Cerebellar cortex (tissue), 1 donor: ENCODE measurements at places on chromosomes 5 and 9.

DNA sequence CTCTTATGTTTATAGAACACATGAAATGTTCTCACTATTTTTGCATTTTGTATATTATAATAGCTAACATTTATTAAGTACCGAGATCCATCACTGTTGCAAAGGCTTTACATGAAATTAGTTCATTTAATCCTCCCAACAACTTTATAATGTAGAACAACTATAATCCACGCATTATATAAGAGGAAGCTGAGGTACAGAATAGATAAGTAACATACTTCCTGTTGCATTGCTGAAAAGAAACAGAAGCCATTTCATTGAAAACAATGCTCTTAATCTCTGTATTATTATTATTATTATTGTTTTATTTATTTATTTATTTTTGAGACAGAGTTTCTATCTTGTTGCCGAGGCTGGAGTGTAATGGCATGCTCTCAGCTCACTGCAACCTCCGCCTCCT is 7.9 kb upstream of the INSYN2B start:
- DNase-seq: no peak

GRCh38 chr9:136175616-136176197 is 29.2 kb downstream of the LHX3 start:
- no peak for DNase-seq

DNA sequence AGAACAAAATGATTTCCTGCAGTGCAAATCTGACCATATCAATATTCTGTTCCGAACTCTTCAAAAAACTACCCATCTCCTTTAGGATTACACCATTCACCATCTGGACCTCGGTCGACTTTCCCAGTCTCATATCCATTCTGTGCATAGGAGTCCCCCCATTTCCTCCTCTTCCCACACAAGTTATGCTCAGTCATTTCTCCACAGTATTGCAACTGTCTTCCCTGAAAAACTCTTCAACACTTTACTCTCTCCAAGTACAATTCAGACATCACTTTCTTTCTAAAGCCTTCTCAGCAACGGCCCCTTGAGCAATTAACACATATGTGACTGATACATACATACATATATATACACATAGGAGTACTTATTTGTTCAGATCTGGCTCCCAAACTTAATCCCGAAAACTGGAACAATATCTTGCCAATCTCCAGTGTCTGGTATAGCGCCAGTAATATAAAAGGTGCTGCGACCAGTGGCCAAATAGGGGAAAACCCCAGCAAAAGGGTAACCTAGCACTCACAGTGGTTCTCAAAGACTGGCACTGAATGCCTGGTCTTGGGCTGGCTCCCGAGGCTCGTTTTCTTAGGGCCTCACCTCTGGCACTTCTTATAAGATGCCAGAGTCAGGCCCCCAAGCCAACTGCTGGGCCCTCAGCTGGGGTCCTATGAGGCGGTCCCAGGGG is 629 bp downstream of the ZBTB26 start:
- no peak for DNase-seq

- no peak for DNase-seq
Observed at GRCh38 chr5:65326922-65327321, 154.8 kb downstream of the ADAMTS6 start.

- no peak for DNase-seq
Observed at GRCh38 chr9:96020792-96021550, 145.5 kb downstream of the ERCC6L2 start.

DNA sequence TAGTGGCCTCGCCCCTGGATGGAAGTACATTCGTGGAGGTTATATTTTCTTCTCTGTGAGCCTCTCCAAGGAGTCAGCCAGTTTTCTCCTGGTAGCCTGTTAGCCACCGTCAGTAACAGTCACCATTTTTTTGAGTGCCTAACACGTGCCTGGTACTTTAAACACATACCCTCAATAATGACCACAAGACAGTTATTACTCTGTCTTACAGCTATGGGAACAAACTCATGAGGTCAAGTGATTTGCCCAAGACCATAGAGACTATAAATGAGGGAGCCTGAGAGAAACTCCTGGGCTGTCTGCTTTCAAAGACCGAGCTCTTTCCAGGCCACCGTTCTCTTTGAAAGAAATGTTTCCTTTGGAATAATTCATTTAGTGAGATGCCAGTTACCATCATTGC is 90.4 kb downstream of the PALM2AKAP2 start:
- no peak for DNase-seq

DNA sequence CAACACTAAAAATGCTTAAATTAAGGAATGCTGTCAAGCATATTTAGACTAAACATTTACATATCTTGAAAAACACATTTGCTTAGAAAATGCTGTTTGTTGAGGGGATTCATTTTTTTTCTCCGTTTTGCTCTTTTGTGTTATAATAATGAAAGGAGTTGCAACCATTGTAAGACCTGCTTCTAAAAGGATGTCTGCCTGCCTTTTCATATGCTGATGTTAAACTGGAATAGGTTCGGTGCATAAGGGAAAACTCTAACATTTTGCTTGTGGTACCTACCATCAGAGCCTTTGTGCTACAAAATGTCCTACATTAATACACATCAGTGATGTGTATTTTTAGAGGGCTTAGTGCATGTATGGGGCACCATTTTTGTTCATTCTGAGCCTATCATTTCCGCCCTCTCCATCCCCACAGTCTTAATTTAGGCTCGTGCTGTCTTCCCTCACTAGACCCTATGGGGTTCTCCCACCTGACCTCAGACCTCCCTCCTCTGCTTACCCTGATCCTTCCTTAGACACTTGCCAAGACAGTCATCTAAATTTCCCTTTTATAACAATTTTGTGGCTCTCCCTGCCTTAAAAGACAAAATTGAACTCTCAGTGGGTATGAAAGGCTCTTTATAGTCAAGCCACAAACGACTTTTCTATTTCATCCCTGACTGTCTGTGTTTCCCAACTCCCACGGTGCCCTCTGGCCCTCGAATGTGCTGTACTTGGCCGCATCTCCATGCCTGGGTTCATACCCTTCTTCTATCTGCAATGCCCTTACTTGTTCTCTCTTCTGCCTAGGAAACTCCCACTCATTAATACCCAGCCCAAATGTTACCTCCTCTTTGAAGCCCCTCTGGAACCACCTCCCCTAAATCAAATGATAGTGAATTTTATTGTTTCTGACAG is 61.2 kb downstream of the CMYA5 start:
- no peak for DNase-seq

DNA sequence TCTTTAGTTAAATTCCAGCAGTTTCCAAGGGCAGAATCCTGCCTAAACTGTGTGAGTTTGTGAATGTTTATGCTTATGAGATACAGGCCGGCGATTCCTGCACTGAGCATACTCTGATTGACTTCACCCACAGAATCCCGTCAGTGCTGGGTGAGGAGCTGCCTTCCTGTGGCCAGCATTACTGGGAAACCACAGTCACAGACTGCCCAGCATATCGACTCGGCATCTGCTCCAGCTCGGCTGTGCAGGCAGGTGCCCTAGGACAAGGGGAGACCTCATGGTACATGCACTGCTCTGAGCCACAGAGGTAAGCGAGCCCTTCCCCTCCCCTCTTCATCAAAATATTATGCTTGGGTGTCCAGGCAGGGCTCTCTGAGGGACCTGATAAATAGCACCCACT is 103.7 kb downstream of the CMYA5 start:
- DNase-seq: no peak

GRCh38 chr9:98275159-98275558 is 19.7 kb upstream of the TBC1D2 start:
- DNase-seq: no peak

DNA sequence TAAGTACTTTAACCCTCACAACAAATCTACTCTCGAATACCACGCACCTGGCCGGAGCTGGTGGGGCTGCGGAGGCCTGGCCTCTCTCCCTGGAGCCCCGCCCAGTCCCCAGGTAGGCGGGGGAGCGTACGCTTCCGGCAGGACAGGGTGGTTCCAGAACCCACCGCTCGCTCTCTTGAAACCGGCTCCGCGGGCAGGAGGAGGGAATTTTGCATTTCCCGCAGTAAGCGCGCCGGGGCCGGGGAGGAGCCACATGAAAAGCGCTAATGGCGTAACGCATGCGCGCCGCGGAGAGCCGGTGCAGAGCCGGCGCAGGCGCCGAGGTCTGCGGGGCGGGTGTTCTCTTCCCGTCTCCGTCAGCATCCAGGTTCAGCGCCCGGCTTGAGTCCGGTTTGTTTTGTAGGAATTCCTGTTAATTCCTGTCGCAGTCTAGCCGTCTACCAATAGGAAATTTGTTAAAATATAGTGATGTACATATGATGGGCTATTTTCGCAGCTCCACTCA is 20.8 kb downstream of the CAVIN4 start:
- peak; percentile 82 for DNase-seq

GRCh38 chr5:1161833-1162229 is 39.6 kb upstream of the SLC6A19 start:
- no peak for DNase-seq

DNA sequence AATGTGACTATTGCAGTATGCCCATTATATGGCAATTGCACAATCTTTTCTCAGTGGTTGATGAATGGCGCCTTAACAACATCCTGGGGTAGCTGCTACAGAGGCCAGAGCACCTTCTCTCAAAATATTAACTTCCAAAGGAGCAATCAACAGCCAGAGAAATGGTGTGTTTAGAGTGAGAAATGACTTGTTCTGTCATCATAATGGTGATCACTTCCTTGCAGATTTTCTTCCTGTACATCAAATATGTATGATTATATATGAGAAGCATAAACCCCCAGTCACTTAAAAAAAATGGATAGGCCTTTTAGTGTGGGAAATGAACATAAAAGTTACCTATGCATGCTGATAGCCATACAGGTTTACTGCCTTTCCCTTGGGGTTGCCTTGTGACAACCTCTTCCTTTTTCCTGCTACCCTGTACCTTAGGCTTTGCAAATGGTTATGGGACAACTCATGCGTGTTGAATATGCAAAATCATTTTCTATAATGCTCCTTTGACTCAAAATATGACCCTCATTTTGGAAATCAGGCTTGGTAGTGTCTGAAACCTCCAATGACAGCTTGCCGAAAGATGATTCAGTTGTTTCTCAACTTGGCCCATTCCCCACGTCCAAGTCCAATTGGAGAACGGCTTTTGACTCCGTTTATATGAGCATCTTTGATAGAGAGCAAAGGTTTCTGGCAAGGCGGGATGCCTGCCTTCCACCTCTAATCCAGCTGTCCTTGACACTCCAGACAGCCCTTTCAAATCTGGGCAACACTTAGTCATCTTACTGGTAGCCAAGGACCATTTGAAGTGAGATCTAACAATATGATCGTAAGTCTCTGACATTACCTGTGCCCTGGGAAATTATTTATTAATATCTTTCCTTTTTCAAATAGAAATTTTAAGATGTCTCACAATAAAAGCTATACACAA is 69.3 kb downstream of the SLC1A1 start:
- no peak for DNase-seq
